A172 (cell line): ENCODE measurements at places on chromosomes 5 and 9. TPM values are rescaled to one million over a fixed set of nuclear protein-coding genes. Genes with fewer than 3 reads are reported as not detected.

EDIL3 gene
- total RNA-seq, result 56.5 and 75.7 TPM in 2 replicates

NEUROG1 gene
- not detected in 2 replicates for total RNA-seq

NIM1K gene
- not detected in 2 replicates for total RNA-seq

CD72 gene
- 0.12 and 0.48 TPM in 2 replicates for total RNA-seq

CRHBP gene
- 0.14 TPM in 1 of 2 replicates, not detected in the other for total RNA-seq

PTGS1 gene
- 0.29 TPM in 1 of 2 replicates, not detected in the other for total RNA-seq

HDAC3 gene
- total RNA-seq, result 74.1 and 78.7 TPM in 2 replicates

SLC4A9 gene
- total RNA-seq, result not detected in 2 replicates

GLRA1 gene
- total RNA-seq, result not detected in 2 replicates

NIPAL4 gene
- total RNA-seq, result 1.2 and 1.5 TPM in 2 replicates

PIP5KL1 gene
- 1.6 and 3.4 TPM in 2 replicates for total RNA-seq

SLC34A1 gene
- 0.05 TPM in 1 of 2 replicates, not detected in the other for total RNA-seq

RFESD gene
- 5.3 and 7.1 TPM in 2 replicates for total RNA-seq

PCDHGA8 gene
- 0.05 and 0.31 TPM in 2 replicates for total RNA-seq

TSPAN17 gene
- total RNA-seq, result 54.9 and 67.7 TPM in 2 replicates

ZDHHC11 gene
- 1.0 and 4.3 TPM in 2 replicates for total RNA-seq

LRRC70 gene
- 0.36 and 1.4 TPM in 2 replicates for total RNA-seq

WNT8A gene
- not detected in 2 replicates for total RNA-seq

OR1L8 gene
- not detected in 2 replicates for total RNA-seq

IL17B gene
- not detected in 2 replicates for total RNA-seq

PTPN3 gene
- 7.8 and 10.3 TPM in 2 replicates for total RNA-seq

IL13 gene
- not detected in 2 replicates for total RNA-seq

TMC1 gene
- total RNA-seq, result not detected in 2 replicates

SLC6A18 gene
- not detected in 2 replicates for total RNA-seq

SLC46A2 gene
- not detected in 2 replicates for total RNA-seq
